ENCODE measurements at places on chromosomes 11 and 22.

DNA sequence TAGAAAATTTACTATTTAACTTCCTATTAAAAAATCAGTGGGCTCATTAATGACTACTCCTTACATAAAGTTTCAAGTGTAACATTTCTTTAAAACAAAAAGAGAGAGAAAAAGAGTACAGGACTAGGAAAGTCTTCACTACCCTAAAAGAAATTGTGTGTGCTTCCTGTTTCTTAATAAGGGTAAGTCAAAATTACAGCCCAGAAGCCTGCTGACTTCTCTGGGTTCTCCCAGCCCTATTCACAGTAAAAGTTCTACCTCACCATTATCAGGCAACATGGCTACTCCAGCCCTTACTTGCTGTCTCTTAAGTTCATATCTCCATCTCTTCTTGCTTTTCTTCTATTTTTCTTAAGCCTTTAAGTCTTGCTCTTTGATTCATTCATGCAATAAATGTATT, 20.3 kb upstream of the ZC3H12C start:
- DNase-seq = no peak

- no peak for DNase-seq
Observed at GRCh38 chr11:1308743-1309497, 512 bp downstream of the TOLLIP start.

DNA sequence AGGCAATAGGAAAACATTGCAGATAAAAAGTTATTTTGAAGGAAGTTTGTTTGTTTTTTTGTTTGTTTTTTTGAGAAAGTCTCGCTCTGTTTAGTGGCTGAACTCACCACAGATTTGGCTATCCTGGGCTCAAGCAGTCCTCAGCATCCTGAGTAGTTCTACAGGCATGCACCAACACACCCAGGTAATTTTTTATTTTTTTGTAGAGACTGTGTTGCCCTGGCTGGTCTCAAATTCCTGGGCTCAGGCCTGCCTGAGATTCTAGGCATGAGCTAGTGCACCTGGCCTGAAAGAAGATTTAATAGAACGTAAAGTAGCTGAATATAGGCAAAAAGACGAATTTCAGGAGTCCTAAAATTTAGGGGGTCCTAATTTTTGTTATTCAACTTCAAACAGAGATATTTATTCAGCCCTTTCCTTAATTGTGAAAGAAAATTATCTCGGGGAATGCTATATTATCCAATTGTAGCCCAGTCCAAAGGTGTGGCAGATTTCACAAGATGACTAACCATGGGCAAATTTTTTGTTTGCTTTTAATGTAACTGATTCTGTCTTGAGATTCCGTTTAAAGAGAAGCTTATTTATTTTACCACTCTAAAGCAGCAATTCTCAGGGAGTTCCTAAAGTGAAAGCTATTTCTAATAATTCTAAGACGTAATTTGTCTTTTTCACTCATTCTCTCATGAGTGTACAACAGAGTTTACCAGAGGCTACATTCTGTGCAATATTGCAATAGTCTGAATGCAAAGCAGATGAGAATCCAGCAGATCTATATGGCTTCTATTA, 940 bp downstream of the IL18 start:
- DNase-seq = no peak

GRCh38 chr11:102830001-102830727, 13.2 kb downstream of the MMP3 start:
- no peak for DNase-seq

- DNase-seq = no peak
Observed at GRCh38 chr22:50717709-50718351, 20.2 kb upstream of the ACR start.

DNA sequence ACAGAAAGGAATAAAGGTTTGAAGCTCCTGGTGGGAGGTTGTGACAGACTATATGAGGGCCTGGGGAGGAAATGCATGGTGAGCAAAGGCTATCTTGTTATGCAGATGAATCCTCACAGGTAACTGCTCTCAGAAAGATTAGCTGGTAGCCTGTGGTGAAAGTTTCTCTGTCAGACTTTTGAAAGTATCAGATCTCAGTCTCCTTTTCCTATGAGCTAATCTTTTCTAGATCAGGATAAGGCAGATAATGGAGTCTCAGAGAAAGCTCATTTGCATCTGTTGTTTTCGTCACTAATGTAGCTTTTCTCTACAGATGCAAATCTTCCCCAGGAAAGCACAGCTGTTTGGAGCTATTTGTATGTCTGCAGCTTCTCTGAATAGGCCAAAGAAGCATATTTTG, 21.0 kb upstream of the OR6X1 start:
- no peak for DNase-seq

DNA sequence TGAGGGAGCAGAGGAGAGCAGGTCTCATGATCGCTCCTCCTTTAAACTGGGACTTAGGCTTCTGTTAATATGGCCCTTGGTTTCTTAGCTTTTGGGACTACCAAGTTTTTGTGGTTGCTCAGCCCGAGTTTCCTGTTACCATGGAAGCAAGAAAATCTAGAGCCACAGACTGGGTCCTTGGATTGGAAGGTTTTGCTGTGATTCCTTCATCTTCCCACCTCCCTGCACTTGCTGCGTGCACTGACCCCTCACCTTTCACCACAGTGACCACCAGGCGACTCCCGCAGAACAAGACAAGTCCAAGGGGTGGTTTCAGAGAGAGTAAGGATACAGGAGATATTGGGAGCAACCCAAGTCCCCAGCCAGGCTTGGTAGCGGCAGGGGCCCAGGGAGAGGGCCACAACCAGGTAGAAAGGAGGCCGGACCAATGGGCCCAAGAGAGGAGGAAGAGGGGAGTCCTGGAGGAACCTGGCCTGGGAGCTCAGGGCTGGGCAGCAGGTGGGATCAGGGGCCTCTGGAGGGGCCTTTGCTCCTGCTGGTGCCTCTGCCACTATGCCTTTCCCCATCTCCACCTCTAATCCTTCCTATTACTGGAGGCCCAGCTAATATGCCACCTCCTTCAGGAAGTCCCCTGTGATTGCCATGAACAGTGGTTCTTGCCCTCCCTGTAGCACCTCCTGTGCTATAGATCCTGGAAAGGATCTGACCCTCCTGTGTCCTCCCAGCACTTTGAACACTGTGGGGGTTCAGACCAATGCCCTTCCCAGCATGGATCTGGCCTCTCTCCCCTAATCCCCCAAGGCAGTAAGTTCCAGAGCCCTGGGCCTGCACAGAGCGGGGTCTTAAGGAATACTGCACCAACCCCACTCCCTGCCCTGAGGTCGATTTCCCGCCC, 21.2 kb downstream of the CSF2RB start:
- DNase-seq = no peak

- no peak for DNase-seq
Observed at GRCh38 chr22:37241351-37242142, 2.5 kb downstream of the RAC2 start.

- no peak for DNase-seq
Observed at GRCh38 chr11:27215471-27216269, 147.3 kb downstream of the CCDC34 start.

DNA sequence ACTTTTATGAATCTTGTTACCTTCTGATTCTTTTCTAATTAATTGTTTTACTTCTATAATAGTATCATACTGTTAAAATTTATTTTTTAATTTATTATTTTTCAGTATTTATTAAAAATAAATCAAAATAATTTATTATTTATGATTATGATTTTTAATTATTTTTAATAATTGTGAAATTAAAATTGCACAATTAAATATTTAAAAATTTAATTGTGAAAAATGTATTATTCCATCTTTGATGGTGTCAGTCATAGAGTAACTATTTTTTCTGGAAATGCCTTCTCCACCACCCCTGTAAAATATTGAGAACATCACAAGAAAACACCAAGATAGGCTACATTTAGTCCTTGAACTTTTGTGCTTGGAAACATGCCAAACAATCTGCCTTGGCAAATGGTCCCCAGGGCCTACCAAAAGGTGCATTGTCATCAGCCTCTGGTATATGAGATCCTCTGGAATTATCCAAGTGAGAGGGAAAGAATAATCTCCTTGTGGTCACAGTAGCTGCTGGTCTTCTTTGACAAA, at the start of gene OR8H2:
Gene OR8H2 (plus strand): TSS at position 478 of the 528 bp plus-strand sequence. CDS start 1,356 bp downstream, outside the sequence.
- DNase-seq = no peak

- no peak for DNase-seq
Observed at GRCh38 chr11:98296091-98296880, 724.5 kb upstream of the CNTN5 start.

DNA sequence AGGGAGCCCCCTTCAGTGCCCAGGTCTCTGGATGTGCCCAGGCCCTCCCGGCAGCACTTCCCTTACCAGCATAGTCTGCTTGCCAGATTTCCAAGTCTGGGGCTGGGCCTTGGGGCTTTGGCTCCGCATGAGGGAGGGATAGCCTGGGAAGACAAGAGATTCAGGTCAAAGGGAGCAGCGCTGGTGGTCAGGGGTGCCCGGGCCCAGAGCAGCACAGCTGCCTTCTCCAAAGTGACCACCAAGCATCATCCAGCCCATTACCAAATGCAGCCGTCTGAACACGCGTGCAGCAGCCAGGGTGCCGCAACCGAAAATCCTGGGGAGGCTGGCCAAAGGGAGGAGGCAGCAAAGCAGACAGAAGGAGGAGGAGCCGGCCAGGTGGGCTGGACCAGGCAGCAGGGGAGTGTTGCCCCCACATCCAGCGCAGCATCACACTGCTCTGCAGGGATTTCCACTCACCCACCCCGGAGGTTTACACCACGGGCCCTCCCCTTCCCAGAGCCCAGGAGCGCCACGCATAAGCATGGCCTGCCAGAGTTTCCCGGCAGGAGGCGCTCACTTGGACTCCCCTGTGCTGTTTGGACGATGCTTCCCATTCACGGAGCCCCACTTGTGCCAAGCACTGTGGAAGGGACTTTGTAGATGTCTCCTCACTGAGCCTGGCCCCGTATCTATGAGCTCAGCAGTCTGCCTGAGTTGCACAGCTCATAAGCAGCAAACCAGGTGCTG, 22.5 kb downstream of the TRIM29 start:
- no peak for DNase-seq

DNA sequence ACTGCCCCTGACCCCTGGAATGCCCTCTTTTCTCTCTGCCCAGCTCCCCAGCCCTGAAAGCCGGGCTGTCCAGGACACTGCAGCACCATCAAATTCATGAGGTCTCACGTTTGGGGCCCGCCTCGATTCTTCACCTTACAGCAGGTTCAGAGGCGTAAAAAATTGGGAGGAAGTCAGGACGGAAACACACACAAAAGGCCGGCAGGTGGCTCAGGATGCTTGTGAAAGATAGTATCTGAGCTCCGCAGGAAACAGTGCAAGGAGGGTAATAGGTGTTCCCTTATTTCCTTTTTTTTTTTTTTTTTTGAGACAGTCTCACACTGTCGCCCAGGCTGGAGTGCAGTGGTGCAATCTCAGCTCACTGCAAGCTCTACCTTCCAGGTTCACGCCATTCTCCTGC, 4.1 kb downstream of the RFPL2 start:
- no peak for DNase-seq

DNA sequence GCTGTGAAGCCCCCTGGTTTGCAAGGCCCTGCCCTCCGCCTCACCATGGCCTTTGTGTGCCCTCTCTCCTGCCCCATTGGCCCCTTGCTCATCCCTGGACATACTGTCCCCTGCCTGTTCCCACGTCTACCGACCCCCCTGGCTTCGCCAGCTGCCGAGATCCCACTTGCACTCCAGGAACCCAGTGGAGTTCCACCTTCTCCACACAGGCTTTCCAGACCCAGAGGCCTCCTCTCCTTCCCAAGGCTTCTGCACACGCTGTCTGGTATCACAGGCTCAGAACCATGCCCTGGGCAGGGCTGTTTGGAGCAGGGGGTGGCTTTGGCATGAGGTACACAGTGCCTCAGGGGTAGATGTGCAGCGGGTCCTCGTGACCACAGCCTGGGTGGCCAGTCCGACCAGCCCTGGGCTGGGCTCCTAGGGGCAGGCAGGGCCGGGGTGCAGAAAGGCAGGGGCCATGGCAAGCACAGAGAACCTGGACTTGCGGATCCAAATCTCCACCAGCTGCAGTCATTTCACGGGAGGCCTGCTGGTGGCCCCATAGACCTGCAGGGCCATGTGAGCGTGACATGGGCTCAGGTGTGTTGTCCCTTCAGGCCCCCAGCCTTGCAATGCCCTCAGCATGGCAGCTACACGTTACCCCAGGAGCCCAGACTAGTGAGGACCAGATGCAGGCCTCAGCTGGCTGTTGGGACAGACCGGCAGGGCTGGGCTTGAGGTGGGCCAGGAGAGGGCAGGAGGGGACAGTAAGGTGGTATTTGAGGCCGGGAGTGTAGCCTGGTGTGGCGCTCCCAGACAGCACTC, 9.5 kb downstream of the GRK2 start:
- DNase-seq = no peak

DNA sequence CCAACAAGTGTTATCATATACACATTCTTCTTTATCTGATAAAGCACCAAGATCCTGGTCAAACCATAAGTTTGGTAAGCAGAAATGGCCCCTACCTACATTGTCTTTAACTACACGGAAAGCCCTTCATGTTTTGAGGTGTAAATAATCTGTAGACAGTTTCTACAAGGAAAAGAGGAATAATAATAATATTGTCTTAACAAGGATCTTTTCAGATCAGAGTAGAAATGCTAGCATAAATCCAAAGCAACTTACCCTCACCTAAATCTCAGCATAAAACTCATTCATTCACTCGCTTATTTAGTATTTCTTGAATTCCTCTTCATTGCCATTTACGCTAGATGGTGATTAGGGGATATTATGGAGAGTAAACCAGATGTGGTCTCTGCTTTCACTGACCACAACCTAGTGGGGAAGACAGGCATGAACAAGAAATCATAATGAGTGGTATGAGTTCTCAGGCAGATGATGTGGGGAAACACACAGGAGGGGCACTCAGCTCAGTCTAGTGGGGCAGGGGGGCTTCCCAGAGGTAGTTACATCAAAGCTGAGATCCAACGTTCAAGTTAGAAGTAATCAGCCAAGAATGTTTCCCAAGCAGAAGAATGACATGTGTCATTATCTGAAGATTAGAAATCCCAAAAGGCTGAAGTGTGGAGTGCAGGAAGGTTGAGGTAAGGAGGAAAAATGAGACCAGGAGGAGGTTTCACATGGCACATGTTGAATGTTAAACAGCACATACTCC, 65.4 kb upstream of the ZC3H12C start:
- DNase-seq = no peak

DNA sequence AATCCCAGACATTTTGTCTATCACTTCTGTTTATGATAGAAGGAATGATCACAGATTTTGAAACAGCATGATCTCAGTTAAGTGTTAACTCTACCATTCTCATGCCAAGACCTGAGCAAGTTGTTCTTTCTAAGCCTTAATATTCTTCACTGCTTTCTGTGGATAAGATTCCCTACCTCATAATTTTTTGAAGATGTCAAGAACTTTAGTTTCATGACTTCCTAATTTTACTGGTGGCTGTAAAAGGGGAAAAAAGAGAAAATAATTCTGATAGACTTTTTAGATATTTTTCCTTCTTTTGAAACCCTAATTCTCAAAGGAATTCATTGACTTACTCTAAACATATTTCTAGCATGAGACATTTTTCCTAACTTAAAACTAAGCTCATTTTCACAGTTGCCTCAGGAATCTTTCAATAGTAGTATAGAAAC, 520.0 kb upstream of the LUZP2 start:
- no peak for DNase-seq

GRCh38 chr11:70185348-70186055, 17.6 kb upstream of the FADD start:
- no peak for DNase-seq

DNA sequence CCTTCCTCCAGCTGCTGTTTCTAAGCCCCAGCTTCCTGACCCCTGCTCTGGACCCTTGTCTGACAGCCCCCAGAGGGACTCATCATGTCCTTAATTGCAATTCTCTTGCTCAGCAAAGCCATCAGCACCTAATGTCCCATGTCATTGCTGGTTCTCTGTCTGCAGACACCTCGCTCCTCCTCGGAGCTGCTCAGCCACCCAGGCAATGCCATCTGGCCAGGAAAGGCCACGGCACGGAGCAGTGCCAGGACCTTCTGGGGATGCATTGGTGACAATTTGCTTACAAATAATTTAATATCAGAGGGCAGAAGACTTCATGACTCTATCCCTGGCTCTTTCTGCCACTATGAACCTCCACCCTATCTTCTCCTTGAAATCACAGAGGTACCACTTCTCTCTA, 107.0 kb upstream of the THY1 start:
- no peak for DNase-seq
